Cerebellar nuclear complex (tissue), 1 donor: ENCODE measurements at places on chromosomes 4 and X.

GRCh38 chr4:103493450-103494159 lies 226.2 kb downstream of the TACR3 start:
- no peak for DNase-seq

GRCh38 chr4:173506597-173507211 lies 23.3 kb downstream of the HAND2 start:
- no peak for DNase-seq

GRCh38 chr4:87985097-87985886 lies 9.8 kb downstream of the SPP1 start:
- DNase-seq, result no peak

DNA sequence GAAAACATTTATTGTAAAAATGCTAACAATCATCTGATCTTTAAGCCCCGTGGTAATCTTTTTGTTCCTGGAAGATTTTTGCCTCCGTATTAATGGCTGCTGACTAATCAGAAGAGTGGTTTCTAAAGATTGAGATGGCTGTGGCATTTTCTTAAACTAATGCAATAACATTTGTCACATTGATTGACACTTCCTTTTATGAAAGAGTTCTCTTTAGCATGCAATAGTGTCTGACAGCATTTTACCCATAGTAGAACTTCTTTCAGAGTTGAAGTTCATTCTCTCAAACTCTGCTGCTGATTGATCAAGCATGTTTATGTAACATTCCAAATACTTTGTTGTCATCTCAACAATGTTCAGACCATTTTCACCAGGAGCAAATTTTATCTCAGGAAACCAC lies 26.8 kb upstream of the UGT2B4 start:
- no peak for DNase-seq

- DNase-seq, result no peak
Measured at GRCh38 chr4:101205916-101206315, 141.4 kb downstream of the PPP3CA start.

DNA sequence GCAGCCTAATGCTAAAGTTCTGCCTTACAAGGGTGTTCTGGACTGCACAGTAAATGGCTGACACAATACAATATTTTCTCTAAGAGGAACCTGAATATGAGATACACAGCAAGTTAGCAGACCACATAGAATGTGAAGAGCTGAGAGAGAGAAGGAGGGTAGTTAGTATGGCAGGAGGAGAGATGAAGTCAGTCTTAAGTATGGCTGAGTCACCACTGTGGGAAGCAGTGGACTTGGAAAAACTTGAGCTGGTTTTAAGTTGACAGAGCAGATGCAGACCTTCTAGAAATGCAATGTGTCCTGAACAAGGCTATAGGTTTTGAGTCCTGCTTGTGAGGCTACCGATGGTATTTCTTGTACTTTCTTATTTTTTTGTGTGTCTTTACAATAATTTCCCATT lies 172.5 kb downstream of the SH2D1A start:
- no peak for DNase-seq

DNA sequence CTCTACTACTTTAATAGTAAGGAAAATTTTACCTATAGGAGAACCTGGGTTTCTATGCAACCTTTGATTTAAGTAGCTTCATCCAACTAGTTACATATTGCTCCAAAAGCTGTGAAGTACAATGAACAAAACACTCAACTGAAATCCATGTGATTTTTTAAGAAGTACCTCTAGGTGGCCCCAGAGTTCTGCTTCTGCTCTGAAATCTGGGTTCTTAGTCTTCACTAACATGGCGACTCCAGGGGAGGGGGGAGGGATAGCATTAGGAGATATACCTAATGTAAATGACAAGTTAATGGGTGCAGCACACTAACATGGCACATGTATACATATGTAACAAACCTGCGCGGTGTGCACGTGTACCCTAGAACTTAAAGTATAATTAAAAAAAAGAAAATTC lies 73.4 kb upstream of the MAGEB2 start:
- no peak for DNase-seq

GRCh38 chr4:107838861-107839565 lies 14.3 kb downstream of the SGMS2 start:
- no peak for DNase-seq

DNA sequence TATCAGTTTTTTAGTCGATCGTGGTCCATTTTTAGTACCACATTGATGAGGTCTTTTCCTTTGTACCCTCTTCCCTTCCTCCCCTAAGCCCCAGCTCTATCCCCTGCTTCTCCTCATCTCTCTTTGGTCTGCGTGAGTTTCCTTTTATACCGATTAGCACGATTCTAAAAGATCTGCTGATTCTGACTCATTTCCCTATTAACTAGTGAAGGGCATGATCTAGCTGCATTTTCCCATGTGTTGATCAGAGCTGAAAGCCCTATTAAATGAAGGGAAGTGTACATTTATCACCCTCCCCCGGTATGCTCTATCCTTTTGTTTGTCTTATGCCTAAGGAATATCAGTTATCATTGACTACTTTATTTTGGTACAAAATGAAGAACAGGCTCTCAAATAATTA lies 181.7 kb upstream of the NPY2R start:
- no peak for DNase-seq

DNA sequence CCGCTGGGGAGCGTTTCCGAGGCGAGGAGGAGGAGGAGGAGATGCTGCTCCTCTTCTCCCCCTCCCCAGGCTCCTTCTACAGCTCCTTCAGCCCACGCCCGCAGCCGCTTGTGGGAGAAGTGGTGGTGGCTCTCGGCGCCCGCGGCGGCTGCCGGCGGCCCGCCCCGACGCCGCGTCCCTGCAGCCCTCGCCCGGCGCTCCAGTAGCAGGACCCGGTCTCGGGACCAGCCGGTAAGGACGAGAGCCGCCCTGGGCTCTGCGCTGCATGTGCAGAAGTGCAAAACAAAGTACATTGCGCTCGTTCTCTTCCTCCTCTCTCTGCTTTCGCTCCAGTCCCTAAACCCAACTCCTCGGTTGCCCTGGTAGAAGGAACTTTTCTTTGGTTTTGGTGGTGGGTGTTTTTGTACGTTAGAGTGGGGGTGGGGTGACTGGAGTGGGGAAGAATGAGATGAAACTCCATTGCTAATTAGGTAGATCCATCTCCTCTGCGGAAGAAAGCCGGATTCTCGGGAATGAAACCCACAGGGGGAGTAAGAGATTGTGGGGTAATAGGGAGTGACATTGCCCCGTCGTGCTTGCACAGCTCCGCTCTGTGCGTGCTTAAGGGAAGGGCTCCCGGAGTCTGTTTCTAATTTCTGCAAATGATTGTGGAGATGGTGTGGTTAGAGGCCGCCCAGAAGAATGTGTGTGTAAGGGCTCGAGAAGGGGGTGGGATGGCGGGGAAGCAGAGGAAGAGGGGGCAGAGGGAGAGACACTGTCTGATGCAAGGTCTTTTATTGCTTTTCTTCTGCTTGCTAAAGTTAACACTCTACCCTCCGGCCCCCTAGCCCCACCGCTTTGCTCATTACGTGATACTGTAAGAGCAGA lies 677 bp downstream of the PTPN13 start:
- no peak for DNase-seq

GRCh38 chr4:106981431-106981830 lies 54.7 kb downstream of the DKK2 start:
- DNase-seq, result no peak

GRCh38 chrX:13536551-13536950 lies 32.9 kb upstream of the EGFL6 start:
- no peak for DNase-seq

- DNase-seq, result no peak
Measured at GRCh38 chrX:149979126-149979644, 40.9 kb upstream of the EOLA2 start.

DNA sequence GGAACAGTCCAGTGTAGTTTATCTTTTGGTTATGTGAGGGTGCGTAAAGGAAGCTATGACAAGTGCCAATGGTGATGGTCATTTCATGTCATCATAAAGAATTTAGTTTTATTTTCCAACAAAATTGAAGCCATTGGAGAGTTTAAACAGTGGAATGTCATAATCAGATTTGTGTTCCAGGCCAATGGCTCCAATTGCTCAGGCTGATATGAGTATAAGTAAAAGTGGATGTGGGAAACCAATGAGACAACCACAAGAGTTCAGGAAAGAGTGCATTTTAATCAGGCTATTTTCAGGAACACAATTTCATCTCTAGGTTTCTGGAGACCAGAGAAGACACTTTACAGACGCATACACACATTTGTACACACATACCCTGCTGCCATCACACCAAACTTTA lies 20.7 kb downstream of the SPANXC start:
- DNase-seq, result no peak

- no peak for DNase-seq
Measured at GRCh38 chrX:104195489-104196084, 29.3 kb downstream of the FAM199X start.

DNA sequence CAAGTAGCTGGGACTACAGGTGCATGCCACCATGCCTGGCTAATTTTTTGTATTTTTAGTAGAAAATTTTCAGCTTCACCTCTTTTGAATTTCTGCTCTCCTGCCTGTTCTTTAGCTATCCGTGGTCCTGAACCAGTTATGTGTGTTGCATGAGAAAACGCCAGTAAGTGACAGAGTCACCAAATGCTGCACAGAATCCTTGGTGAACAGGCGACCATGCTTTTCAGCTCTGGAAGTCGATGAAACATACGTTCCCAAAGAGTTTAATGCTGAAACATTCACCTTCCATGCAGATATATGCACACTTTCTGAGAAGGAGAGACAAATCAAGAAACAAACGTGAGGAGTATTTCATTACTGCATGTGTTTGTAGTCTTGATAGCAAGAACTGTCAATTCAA lies 13.9 kb downstream of the ALB start:
- no peak for DNase-seq

DNA sequence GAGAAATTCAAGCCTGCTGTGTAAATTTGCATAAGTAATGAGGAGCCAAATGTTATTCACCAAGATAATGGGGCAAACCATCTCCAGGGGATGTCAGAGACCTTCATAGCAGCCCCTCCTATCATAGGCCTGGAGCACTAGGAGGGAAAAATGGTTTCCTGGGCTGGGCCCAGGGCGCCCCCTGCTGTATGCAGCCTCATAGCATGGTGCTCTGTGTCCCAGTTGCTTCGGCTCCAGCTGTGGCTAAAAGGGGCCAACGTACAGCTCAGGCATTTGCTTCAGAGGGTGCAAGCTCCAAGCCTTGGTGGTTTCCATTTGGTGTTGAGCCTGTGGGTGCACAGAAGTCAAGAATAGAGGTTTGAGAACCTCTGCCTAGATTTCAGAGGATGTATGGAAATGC lies 859.3 kb downstream of the RPA4 start:
- DNase-seq, result no peak

DNA sequence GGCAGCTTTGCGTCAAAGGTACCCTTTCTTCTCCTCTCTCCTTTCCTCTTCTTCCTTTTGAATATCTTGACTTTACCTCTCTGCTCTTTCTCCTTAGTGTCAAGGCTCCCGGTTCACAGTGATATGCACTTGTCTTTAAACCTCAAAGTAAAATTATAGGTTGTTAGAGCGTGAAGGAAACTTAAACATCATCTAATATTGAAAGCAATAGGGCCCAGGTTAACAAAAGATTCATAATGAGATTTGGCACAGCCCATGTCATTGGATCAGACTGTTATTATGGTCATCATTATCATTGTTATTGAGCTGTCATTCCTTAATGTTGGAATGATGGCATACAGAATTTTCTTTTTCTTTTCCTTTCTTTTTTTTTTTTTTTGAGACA lies 32.5 kb downstream of the FTHL17 start:
- no peak for DNase-seq

- DNase-seq, result no peak
Measured at GRCh38 chr4:136342666-136343065, 1189.6 kb downstream of the PCDH18 start.

DNA sequence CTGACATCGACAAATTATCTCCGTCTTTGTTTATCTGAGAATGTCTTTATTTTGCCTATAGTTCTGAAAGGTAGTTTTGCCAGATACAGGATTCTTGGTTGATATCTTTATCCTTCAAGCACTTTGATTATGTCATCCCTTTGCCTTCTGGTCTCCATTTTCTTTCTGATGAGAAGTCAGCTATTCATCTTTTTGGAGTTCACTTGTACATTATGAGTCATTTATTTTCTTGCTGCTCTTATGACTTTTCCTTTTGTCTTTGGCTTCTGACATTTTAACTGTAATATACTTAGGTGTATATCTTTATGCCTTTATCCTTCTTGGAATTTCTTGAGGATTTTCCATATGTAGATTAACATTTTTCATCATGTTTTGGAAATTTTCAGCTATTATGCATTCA lies 51.4 kb downstream of the SHROOM4 start:
- no peak for DNase-seq

- no peak for DNase-seq
Measured at GRCh38 chrX:96909291-96909690, 25.6 kb downstream of the RPA4 start.

- no peak for DNase-seq
Measured at GRCh38 chr4:120524237-120524636, 398.3 kb downstream of the PRDM5 start.

DNA sequence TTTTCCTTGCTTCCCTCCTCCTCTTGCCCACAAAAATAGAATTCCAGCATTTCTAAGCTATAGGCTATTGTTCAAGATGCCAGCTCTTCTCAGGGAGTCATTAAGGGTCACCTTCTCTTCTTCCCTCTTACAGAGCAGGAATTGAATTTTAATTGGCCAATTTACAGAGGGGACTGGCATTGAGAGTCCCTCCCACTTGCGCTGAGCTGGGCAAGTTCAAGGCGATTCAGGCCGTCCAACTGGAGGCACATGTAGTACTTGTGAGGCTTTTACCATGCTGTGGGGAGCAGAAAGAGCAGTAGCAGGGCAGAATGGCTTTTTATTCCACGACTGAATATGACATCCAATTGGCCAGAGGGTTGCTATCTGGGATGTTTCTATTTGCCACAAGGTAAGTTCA lies 181.9 kb downstream of the SOWAHB start:
- DNase-seq, result no peak

DNA sequence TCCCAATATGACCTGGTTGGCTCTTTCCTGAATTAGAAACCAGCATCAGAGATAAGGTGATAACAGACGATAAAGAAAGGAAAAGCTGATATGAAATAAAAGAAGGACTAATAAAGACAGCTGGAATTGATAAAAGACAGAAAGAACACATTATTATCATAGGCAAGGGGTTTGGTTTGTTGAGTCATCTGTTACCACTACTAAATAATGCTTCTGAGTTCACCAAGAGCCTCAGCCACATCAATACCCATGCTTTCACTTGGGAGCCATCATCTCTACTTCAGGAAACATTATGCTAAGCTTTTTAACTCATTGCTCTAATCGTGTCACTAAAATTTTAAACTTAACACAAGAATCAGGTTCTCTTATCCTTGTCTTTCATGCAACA lies 27.6 kb downstream of the ANXA5 start:
- DNase-seq, result no peak

GRCh38 chr4:44848466-44848865 lies 122.1 kb upstream of the GNPDA2 start:
- DNase-seq, result no peak
